Left renal pelvis (tissue), 4 donors: ENCODE measurements at places on chromosomes 3 and 15.
A peak's percentile ranks its signal among the peaks of the same experiment; 100 is the strongest.

GRCh38 chr3:82791241-82791640, 1029.8 kb upstream of the GBE1 start:
- DNase-seq = no peak

DNA sequence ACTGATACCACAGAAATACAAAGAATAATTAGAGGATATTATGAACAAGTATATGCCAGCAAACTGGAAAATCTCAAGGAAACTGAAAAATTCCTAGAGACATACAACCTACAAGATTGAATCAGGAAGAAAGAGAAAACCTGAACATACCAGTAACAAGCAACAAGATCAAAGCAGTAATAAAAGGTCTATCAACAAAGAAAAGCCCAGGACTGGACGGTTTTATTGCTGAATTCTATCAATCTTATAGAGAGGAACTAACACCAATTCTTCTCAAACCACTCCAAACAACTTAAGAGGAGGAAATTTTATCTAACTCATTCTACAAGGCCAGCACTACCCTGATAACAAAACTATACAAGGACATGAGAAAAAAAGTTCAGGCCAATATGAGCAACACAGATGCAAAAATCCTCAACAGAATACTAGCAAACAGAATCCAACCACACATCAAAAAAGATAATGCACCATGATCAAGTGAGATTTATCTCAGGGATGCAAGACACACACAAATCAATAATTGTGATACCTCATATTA, 71.1 kb upstream of the IMPG2 start:
- DNase-seq = no peak

DNA sequence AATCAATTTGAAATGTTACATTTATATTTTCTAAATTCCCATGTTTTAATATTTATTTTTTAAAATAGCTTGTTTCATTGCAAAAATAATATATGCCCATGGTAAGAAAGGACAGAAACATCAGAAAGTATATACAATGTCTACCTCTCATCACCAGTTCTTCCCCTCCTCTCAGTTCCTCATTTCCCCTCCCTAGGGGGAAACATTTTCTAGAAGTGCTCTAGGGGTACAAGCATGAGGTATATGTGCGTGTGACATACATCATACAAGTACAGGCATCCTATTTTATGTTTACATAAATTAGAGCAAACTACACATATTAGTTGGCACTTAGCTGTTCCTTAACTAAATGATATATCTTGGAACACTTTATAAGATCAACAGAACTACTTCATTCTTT, 189.3 kb upstream of the VEPH1 start:
- DNase-seq = no peak

- DNase-seq = no peak
These were observed 139.3 kb downstream of the CHSY1 start for GRCh38 chr15:101112336-101113113.

GRCh38 chr3:122091602-122092295, 36.6 kb downstream of the CD86 start:
- no peak for DNase-seq

GRCh38 chr3:46905661-46906451, 28.3 kb downstream of the PTH1R start:
- DNase-seq = no peak

GRCh38 chr3:48835650-48836366, 11.9 kb downstream of the PRKAR2A start:
- DNase-seq = no peak

DNA sequence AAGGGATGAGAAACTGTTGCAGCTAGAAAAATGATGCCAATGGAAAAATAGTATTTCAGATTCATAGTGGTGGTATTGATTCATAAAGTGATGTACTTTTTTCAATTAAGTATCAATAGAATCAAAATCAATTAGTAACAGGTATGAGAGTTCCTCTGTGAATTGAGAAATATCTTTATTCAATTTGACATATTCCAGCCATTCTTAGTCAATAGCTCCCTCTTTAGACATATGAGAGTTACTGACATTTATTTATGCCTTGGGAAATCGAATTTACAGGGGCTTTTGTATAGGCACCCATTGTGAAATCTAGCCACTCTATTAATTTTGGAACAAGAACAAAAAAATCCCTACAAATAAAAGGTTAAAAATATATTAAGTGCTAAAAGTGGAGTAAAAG, 386.9 kb upstream of the CNTN3 start:
- DNase-seq = no peak

DNA sequence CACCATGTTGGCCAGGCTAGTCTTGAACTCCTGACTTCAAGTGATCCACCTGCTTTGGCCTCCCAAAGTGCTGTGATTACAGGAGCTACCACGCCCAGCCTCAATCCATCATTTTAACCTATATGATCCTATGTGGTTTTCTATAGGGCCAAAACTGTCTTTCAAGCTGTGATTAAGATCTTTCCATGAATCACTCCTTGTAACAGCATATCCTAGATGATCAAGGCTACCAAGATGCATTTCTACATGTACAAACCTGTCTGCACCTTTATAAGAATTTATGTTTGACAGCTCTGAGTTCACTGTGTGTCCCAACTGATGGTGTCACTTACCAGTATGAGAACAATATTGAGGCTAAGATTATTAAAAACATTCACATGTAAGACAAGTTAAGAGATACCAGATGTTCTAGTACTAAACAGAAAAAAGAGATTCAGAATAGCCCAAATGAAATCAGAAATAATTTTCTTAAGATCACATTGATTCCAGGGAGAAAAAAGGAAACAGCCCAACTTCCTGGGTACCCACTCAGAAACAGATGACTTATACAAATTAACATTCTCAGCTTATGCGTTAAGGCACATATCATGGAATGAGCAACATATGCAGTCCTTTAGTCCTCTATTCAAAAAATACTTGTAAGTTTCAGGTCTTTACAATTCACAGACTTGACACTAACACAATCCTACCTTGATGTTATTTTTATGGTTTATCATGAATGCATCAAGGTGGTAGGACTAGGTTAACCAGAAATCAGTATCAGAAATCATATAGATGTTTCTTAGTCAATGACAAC, 24.8 kb upstream of the PPIB start:
- DNase-seq = no peak

DNA sequence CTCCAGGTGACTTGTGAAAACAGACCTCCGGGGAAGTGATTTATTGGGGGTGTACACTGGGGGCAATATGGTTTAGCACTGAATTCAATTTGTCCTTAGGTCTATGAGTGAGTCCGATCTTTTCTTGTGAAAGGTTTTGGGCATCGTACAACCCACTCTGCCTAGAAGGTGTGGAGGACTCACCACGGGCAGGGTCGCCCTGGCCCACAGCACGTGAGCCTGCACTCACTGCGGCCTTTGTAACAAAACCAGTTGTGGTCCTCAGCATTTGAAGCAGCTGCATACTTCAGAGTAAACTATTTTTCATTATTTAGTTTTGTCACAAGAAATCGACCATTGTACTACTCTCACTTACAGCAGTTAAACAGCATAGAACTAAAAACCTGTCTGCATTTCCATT, 72.6 kb upstream of the BLM start:
- no peak for DNase-seq

DNA sequence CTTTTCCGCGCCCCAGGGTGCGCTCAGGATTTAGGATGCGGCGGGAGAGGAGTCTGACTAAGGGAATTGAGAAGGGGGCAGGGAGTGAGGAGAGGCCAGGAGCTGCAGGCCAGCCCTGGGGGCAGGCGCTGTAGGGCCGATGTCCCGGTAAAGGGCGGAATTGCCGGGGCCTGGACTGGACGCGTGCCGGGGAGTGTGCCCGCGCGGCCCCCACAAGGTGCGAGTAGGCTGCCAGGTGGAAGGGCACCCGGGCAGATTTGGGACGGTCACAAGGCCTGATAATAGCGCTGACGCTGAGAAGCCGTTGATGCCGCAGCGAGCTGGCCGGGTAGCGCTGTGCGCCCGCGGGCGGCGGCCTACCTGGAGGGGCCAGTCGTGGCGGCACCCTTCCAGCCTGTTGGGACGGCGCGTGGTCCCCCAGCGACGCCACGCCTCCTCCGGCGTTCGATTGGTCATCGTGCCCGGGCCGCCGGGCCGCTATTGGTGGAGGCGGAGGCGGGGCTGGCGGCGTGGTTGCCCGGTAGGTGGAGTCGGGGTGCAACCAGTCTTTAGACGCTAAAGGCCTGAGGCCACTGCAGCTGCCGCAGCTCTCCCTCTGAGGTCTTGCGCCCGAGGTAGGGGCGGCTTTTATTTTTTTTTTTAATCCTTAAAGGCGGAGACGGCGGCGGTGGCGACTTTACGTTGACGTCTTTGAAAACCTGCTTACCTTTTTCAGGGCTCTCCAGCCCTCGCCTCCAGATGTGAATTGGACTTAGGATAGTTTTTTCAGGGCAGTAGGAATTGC, 903 bp downstream of the SLC25A38 start:
- peak; percentile 80 for DNase-seq

- DNase-seq = no peak
These were observed 79.4 kb downstream of the RETNLB start for GRCh38 chr3:108677811-108678210.

GRCh38 chr15:58475573-58476524, 44.1 kb downstream of the LIPC start:
- DNase-seq = no peak

DNA sequence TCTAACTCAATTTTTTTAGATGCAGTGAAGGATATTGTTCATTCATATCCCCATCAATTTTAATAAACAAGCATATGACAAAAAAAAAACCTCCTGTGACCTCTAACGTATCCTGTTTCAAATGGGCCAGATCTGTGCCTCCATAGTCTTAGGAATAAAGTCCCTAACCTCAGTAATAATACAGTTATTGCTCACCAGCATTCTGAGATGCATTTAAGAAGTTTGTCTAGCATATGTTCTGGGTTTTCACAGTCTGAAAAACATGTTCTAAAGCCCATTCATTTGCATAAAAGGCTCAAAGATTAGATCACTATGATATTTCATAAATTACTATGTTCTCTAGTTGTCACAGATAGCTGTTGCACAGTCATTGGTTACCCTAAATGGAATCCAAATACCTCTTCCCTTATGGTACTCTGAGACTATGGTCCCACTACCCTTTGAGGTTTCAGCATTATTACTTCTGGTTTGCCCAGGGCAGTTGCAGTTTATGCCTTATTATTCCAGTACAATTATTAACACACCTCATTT, 190.1 kb downstream of the ZIC4 start:
- DNase-seq = no peak
